ENCODE measurements at places on chromosomes 12 and 14.

- no peak for DNase-seq
Observed at GRCh38 chr12:11780521-11781101, 131.1 kb downstream of the ETV6 start.

GRCh38 chr12:6428326-6428725, 16.4 kb upstream of the CD27 start:
- DNase-seq, result no peak

DNA sequence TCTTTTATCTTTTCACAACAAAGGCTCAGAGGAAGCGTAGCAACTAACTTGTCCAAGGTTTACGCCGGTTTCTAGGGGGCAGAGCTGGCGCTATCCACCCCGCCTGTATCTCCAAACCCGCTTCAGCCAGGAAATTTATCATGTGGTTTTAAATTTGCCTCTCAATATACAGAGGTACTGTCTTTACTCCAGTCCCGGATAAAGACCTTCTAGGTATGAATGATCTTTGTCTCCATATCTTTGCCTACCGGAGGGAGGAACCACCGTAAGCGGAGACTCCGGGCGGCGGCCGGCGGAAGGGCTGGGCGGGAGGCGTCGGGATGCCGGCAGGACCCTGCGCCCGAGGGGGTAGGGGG, 693 bp upstream of the RIMKLB start:
- no peak for DNase-seq

- no peak for DNase-seq
Observed at GRCh38 chr12:54692353-54692752, 44.2 kb upstream of the DCD start.

DNA sequence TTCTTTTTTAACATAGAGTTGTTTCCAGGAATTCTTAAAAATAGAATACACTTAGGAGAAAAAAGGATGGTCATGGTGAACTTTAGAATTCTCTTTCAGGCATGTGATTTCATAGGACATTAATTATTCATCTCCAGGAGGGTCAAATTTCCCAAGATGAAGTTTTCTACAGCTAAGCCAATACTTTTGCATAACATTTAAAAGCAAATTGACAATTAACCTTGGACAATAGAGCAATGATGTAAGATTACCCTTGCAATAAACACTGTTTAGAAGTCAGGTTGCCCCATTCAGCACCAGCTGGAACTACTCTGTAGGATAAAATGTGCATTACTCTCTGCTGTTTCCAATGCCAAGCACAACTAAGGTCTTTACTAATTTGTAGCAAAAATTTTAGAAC, 49.5 kb downstream of the SIX1 start:
- no peak for DNase-seq

GRCh38 chr14:39145266-39145966, 24.7 kb downstream of the TRAPPC6B start:
- DNase-seq, result no peak

Data from right forelimb (tissue), 1 donor.